ENCODE measurements at places on chromosomes 16 and 17. TPM values are rescaled to one million over a fixed set of nuclear protein-coding genes. Genes with fewer than 3 reads are reported as not detected.

GRCh38 chr17:82927661-82928601 lies 88.1 kb upstream of the ZNF750 start:
- DNase-seq = no peak

DNA sequence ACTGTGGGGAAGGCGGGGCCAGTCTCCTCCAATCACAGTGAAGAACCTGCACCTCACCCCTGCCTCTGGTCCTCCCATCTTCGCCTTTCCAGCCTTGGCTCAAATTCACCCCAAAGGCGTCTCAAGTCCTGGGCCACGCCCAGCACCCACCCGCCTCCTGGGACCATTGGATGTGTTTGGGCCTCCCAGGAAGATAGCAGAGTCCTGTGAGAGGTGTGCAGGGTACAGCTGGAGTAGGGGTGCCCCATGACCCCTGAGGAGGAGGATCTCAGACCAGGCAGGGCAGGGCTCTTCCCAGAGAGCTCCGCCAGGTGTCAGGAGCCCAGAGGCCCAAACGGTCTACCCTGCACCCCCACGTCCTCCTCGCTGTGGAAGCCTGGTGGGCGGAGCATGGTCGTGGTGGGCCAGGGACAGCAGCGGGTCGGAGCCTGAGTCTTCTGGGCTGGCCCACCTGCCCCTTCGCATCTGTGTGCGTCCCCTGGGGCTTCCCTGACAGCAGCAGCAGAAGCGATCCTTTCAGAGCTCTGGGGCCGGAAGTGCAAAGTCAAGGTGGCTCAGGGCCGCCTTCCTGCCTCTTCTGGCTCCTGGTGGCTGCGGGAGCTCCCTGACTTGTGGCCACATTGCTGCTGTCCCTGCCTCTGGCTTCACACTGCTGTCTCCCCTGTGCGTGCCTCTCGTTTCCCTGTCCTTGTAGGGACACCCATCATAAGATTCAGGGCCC lies 34.9 kb upstream of the ZNF469 start:
- peak; percentile 29 for DNase-seq

GRCh38 chr16:84557504-84557903 lies 53.0 kb upstream of the MEAK7 start:
- no peak for DNase-seq

DNA sequence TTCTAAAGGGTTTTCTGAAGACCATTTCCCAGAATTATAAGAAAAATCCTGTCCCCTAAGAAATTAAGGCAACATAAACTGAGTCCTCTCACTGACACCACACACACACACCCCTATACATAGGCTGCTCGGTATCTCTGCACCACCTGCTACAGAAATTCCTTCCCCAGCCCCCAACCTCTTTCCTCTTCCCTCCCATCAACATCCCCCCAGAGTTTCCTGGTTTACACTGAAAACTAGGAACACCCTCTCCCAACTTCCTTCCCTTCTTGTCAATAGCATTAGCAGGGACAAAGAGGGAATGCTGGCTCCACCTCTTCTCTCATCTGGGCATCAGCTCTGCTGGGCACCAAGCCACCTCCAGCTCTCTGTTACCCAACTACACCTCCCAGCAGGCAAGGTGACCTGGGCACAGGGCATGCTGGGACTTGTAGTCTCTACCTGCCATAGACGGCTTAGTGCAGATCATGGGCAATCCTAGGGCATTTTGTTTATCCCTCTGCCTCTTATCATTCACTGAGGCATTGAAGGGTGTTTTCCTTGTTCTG lies 15.7 kb downstream of the CAVIN1 start:
- DNase-seq = peak; percentile 73

GRCh38 chr17:61504697-61505096 lies 52.5 kb downstream of the TBX4 start:
- DNase-seq = no peak

DNA sequence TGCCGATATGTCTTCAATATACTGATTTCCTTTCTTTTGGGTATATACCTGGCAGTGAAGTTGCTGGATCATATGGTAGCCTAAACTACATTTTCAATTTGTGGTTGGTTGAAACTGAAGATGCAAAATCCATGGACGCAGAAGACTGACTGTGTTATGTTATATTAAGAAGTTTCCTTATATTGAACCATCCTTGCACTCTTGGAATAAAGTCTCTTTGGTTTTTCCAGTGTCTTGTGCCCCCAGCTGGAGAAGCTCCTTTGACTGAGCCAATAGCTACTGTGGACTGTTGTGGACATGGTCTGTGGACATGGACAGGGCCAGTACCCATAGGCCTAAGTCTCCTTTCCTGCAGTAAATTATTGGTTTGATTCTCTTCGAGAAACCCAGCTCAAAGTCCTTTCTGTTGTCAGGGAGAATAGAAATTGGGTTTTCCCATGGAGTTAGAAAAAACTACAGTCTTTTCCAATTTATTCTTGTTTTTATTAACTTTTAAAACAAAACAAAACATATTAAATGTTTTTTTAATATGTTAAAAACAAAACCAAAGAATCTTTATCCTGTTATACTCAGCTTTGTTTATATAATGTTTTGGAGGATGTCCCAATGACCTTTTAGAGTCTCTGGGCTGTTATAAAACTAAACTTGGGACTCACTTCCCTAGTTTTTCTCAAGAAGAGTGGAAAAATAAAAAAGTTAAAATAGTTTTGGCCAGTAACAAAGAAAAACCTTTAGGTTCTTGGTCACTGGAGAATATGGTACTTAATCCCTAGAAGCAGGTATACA lies 15.2 kb upstream of the IL34 start:
- no peak for DNase-seq

GRCh38 chr16:79267146-79267545 lies 333.4 kb downstream of the MAF start:
- DNase-seq = no peak

GRCh38 chr17:42179911-42180410 lies 981 bp downstream of the KCNH4 start:
- DNase-seq = no peak

- DNase-seq = no peak
Measured at GRCh38 chr16:84566545-84567257, 51.2 kb downstream of the COTL1 start.

GRCh38 chr17:59105852-59106462 lies 723 bp downstream of the TRIM37 start:
- peak; percentile 77 for DNase-seq

GRCh38 chr16:56608876-56609462 lies 585 bp downstream of the MT2A start:
- DNase-seq = no peak

GRCh38 chr16:54957403-54958166 lies 26.9 kb downstream of the IRX5 start:
- DNase-seq = no peak

DNA sequence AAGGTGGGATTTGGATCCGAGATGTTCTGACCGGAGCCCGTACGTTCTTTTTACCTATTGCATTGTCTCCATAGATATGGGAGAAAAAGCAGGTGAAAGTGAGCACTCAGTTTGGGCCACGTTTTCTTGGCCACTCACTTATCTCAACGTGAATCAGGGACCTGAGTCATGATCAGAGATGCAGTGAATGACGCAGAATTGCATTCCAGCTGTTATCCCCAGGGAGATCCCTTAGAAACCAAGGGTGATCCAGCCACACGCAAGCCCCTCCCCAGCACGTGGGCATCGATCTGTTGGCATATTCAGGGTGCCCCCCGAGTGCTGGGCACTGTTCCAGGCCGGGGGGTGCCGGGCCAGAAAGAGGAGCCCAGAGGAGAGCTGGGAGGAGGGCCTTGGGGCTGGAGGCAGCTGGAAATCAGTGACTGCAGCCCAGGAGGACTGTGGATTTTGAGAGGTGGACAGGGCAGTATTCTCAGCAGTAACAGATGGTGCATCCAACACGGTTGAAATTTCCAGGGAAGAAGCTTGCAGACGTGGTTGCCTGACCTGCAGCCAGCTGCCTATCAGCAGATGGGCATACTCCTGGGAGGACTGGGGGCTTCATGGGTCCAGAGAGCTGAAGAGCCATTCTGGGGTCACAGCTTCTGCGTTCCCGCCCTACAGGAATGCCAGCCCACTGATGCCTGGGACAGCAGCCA lies 87.2 kb upstream of the CACNG5 start:
- DNase-seq = no peak

GRCh38 chr17:11511696-11512095 lies 86.6 kb upstream of the DNAH9 start:
- no peak for DNase-seq

- DNase-seq = no peak
Measured at GRCh38 chr17:19401321-19402010, 9.6 kb upstream of the RNF112 start.

GRCh38 chr17:82611140-82612058 lies 36.8 kb downstream of the WDR45B start:
- DNase-seq = no peak

DNA sequence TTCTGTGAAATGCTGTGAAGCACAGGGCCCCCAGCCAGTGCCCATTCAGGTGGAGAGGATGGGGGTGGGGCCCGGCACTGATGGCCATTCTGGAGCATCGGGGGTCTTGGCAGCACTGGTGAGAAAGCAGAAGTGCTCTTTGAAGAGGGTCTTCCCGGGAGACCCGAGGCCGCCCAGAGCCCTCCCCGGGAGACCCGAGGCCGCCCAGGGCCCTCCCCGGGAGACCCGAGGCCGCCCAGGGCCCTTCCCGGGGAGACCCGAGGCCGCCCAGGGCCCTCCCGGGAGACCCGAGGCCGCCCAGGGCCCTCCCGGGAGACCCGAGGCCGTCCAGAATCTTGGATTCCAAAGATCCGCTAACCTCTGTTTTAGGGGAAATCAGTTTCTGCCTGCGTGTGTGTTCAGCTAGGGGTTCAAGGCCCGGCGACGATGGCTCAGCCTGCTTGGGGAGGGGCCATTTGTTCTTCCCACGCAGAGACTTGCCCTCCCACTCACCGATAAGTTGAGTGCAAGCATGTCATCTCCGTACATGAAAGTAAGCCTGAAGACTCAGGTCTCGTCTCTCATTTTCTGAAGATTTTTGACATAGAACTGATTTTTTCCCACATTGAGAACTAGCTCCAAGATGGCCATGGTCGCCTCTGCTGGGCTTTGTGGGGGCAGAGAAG lies 35.2 kb upstream of the CAPN15 start:
- no peak for DNase-seq

DNA sequence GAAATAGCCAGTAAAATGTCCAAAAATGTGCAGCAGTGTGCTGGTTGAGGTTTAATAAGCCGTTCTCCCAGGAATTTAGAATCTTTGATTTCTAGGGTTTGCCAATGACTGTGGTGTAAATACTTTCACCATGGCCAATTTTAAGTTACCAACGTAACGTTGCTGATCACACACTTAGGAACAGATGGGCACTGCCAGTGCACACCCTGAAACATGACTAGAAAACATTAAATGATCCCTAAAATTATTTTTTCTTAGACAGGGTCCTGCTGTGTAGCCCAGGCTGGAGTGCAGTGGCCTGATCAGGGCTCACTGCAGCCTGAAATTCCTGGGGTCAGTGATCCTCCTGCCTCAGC lies 3.2 kb downstream of the CA5A start:
- no peak for DNase-seq

CLEC18B gene
- total RNA-seq = not detected

AURKB gene
- 111 TPM for total RNA-seq

Measured in Peyer's patch (tissue), 4 donors.